ENCODE measurements at places on chromosomes 7 and 10.

DNA sequence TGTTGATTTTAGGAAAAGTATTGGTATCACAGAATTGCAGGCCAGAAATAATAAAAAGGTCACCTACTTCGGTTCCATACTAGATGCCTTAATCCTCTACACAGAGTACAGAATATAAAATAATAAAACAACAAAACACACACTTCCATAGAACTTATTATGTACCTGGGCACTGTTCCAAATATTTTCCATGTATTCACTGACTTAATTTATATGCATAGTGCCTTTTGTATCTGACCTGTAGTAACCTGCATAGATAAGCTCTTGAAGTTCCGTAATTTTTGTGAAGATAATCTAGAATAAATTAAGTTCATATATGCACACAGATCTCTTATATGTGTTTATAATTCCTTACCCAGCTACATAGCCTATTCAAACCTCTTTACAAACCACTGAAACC is 78.3 kb downstream of the RAPGEF5 start:
- DNase-seq: no peak

DNA sequence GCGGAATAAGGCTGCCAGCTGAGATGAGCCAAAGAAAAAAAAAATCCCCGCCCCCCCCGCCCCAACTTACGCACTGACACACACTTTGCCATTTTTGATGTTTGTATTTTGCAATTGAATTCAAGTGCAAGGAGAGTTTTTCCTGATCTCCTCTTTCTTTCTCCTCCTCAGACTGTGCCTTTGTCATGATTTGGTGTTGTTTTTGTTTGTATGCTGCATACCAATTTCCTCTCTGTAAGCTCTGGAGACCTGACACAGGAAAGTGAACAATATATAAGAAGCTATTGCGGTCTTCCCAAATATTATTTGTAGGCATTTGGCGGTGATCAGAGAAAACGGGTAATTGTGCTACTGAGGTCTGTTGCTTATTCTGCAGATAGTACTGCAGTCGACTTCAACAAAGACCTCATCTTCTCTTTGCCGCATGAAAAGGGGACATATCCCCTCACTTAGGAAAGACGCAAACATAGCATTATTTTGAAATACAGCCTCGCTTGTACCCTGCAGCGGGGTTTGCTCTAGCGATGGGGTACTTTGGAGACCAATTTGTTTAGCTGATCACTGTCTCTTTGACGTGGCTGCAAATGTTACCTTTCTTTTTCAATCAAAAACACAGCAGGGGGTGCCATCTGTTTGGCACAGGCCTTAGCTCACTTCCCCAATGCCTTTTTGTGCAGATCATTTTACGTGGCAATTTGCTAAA is 206.6 kb downstream of the SKAP2 start:
- DNase-seq: peak; percentile 54

DNA sequence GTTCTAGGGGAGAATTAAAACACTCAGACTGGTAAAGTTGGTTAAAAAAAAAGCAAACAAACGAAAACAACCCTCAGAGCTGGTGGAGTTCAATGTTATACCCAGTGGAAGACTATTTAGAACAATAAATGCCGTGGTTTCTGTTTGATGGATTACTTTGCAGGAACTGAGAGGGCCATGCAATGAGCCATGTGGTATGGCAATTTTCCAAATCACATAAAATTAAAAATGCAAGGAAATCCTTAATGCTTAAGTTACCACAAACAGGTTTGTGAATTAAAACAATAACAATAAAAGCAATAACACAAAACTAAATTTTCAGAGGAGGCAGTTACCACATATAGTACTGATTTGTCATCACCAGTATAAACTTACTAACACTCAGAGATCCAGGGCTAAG is 96.9 kb downstream of the RTKN2 start:
- no peak for DNase-seq

DNA sequence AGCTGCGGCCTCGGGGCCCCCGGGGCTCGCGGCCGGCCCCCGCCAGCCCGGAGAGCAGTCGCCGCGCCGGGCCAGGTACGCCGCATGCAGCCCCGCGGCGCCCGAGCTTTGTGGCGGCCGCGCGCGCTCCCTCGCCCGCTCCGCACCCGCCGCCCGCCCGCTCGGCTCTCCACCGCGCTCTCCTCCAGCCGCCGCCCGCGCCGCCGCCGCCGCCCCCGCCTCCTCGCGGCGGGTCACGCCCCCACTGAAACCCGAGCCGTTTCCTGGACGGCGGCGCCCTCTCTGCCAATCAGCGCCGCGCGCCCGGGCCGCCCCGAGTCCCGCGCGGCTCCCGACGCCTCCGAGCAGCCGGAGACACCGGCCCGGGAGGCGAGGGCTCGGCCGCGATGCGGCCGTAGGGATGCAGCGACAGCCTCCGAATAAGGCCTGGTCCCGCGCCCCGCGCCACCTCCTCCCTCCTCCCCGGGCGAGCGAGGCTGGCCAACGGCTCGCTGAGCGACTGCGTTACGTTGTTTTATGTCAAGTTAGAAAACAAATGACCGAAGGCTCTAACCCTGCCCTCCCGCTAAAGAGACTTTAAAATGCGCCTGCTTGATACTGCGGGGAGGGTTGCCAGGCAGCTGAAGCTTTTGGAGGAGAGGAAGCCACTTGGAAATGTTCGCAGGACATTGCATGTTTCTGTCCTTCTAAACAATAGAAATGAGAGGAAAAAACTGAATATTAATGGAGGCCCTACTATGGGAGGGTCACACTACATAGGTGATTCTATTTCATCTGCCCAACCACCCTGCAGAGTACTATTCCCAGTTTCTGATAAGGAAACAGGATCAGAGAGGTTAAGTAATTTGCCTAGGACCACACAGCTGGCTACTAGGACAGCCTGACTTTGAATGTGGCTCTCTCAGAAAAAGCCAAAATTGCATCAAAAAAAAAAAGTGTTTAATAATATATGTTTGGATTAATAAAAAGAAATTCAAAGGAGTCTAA is at the start of gene FGFR2:
Gene FGFR2 (minus strand): TSS at position 182 of the 987 bp plus-strand sequence. CDS start 4,627 bp downstream, outside the sequence.
- DNase-seq: peak; percentile 46

DNA sequence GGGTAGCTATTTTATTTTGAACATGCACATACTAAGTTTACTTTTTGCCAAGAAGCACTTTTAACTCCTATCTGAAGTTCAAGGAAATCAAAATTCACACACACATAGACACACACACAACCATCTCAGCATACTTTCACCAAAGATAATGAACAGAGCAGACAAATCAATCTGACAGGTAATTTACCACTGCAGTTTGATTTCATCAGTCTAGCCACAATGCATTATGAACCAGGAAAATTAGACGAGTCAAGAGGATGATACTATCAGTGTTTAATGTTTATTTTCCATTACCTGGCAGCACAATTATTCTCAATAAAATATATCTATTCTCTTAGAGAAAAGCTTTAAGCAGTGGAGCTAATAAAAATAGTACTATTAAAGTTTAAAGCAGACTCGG is 147.9 kb downstream of the ARHGAP12 start:
- DNase-seq: no peak

GRCh38 chr10:87750001-87750671 is 67.9 kb downstream of the ATAD1 start:
- no peak for DNase-seq

DNA sequence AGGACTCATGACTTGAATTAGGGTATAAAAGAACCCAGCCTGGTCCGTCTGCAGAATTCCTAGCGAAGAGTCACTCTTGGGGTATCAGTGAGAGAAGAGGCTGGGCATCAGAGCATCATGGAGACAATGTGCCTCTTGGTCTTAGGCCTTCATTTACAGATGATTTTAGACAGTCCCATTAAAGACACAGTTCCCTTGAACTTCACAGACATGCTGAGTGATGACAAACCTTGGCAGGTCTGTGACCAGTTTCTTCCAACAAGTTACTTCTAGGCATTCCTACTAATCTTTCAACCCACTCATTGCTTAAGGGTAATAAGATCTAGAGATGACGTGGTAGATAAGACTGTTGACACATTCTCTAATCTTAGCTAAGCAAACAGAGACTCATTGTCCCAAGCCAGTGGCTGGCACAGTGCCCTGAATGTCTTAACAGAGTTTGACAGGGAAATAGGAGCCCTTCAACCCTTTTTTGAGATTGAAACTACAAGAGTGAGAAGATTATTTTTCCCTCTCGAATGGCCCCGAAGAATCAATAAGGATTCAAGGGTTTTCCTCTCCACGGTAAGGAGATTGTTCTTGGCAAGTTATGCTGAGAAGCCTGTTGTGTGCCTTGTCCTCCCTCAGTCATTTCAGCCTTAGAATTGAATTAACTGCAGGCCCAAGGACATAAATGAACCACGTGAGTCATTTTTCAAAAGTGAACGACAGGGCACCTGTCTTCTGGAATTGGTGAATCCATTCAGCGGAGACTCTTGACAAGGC is 281.1 kb downstream of the CCDC3 start:
- no peak for DNase-seq

- DNase-seq: no peak
Measured at GRCh38 chr7:19470031-19470430, 238.8 kb downstream of the POLR1F start.

GRCh38 chr10:133326223-133326551 is 10.5 kb downstream of the CALY start:
- DNase-seq: no peak

GRCh38 chr7:17552952-17553351 is 254.5 kb downstream of the AHR start:
- no peak for DNase-seq

DNA sequence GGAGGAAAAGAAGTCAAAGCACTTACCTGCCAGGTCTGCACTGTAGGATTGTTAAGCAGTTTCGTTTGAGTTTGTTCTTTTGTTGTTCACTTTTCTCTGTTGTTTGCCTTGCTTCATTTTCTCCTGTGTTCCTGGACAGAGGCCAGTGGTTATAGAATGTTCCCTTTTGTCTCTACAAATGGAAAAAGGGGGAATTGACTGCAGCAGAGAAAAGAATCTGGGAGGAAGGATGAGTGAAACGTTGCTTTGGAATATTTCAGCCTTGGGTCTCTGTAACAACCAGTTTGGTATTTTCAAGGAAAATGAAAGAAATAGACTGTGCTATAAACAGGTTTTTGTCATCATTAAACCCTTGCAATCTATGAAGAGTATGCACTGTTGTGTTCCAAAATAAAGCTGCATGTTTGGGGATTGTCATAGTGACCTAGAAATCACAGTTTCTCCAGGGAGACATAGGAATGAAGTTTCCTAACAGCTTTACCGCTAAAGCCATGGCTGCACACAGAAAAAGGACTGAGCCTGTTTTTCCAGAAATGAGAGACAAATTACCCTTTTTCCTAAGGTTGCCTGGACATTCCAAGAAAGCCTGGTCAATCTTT is 60.8 kb upstream of the HABP2 start:
- no peak for DNase-seq

All from DMS 273 treated with DMSO at 0.1 percent for 48 hours (cell line).